ENCODE measurements at places on chromosomes 2 and 18.

DNA sequence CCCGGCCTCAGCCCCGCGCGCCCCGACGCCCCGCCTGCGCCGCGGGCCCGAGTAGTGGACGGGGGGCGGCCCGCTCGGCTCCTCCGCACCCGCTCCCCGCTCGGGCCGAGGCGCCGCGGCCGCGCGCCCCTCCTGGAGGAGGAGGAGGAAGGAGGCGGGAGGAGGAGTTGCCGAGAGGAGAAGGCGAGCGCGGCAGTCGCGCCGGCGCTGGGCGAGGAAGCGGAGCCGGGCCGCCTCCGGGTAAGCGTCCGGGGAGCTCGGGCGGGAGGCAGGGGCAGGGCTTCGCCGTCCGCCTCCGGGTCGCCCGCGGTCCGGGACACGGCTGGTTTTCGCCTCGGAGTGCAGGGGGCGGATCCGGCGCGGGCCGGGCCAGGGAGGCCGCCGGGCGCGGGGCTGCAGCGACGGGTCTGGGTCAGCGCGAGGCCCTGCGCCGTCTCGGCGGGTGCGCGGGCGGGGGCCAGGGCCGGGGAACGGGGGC lies at the start of gene SOCS6:
Gene SOCS6 (plus strand): TSS at position 195 of the 478 bp plus-strand sequence. CDS start 35,624 bp downstream, outside the sequence.
- DNase-seq = peak; percentile 83

DNA sequence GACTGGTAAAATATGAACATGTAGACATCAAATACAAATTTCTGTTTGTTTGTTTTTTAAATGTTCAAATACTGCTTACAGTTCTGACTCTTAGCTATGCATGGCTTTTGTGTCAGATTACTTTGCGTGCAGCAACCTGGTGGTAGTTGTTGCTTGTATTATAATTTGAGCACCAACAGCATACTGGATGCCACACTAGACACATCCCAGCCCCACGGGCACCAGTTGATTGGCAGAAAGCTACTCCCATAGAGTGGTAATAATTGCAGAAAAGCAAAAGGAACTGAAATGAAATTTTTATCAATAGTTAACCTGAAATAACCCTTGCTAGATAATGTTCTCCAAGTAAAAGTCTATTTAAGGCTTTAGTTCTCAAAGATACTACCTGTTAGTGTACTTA lies 91.6 kb downstream of the EHBP1 start:
- DNase-seq = no peak

- no peak for DNase-seq
Observed at GRCh38 chr2:31987454-31988220, 23.2 kb downstream of the MEMO1 start.

- no peak for DNase-seq
Observed at GRCh38 chr2:212912445-212913103, 238.8 kb downstream of the IKZF2 start.

DNA sequence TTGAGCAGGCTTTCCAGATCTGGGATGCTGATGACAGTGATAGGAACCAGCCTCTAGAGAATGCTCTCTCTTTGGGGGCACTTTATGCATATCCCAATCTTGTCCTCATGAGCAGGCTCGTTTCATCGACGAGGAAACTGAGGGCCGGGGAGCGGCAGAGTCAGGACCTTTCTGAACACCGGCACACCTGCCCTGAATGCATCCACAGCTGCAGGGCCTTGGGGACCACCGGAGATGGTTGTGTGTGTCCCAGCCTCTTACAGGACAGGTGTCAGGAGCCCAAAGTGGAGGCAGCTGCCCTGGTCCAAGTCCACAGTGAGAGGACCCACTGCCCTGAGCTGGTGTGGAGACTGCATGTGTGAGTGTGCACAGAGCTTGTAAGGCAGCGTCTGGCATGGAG lies 47.6 kb upstream of the FAHD2A start:
- DNase-seq = no peak

DNA sequence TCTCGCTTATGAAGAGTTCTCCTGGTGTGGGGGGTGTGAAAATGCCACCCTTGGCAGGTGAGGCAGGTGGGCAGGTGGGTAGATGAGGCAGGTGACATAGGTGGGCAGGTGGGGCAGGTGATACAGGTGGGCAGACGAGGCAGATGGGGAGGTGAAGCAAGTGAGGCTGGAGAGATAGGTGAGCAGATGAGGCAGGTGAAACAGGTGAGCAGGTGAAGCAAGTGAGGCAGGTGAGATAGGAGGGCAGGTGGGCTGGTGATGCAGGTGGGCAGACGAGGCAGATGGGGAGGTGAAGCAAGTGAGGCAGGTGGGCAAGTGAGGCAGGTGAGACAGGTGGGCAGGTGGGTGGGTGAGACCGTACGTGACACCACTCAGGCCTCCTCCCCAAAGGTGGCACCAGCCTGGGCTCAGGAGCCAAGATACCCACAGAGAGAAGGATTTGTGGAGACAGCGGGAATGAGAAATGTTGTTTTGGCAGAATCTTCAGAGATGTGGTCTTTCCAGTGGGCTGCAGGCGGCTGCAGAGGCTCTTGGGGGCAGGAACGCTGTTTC lies 232.3 kb upstream of the MYT1L start:
- DNase-seq = no peak

DNA sequence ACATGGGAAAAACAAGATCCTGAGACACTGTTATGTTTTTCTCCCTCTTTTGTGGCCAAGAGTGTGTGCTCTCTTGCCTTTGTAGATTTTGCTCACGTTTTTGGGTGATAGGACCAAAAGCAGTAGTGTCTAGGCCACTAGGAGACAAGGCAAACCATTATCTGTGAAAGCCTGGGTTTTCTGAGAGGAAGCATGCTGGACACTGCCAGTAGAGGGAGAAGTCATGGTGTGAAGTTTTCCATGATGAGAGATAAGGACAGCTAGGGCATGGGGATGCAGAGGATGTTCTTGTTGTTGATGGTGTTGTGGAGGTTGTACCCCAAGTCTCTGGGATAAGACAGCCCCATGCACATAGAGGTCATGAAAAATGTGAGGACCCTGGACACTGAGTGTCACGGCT lies 285.3 kb downstream of the SOX11 start:
- DNase-seq = no peak

- no peak for DNase-seq
Observed at GRCh38 chr18:24561369-24561965, 101.0 kb downstream of the HRH4 start.

DNA sequence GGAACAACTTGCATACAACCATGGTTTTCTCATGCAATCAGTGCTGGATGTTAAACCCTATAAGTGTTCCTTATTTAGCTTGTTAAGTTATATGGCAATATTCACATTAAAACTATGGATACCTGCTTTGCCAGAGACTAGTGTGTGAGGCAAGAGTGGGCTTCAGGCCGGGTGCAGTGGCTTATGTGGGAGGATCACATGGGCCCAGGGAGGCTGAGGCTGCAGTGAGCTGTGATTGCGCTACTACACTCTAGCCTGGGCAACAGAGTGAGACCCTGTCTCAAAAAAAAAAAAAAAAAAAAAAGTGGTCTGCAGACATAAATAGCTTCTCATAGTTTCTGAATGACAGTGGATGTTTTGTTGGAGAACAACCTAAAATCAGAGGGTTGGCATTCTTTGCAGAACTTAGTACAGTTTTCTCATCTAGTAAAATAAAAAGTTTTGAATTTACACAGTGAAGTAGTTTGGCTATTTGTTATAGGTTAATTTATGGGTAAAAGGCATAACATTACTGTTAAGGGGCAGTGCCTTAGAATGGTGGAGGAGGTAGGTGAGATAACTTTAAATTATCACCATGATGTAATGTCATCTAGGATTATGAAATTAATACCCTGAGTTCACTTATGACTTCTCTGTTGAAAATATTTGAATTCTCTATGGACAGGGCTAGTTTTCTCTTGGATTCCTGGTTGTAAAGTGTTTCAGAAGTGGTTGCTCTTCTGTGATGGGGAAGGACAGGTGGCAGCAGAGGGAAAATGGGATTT lies 5.3 kb downstream of the CERS6 start:
- no peak for DNase-seq

DNA sequence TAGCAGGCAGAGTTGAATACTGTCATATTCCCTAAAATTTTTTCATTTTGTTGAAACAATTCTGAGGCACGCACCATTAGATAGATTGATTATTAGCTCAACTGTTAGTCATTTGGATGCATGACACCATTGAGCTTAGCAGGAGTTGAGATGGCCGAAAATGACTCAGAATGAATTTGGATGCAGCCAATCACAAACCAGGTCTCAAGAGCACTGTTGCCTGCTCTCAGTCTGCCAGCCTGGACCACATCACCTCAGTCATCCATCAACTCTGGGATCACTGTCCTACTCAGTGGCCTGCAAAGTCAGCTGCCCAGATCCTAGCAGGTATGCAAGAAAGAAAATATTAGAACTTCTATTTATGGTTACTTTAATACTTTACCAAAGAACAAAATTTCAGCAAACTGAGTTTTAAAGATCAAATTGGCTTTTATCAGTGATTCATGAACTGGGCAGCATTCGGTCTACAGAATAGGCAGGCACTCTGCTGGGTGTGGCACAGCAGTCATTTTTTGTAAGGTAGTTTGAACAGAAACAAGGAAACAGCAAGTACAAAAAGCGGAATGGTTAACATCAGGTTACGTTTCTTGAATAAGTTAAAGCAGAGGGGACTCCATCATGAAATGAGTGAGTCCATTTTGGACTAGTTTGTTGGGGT lies 152.7 kb upstream of the ARHGAP28 start:
- no peak for DNase-seq

DNA sequence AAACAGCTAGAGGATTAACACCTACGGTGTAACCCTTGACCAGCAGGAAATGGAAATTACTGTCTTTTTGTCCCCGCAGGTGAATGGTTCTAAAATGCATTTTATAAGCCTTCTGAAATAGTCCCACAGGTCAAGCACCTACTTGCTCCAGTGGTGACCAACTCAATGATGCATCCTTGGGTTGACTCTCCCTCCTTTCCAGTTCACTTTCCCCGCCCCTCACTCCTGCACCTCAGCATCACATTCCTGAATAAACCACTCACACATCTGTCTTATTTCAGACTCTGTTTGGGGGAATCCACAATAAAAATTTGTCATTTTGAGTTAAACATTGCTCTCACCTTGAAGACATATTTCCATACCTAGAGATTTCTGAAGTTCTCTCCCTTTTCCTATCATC lies 446.0 kb upstream of the TNP1 start:
- DNase-seq = no peak

- DNase-seq = no peak
Observed at GRCh38 chr2:144827404-144827803, 307.5 kb upstream of the ZEB2 start.

DNA sequence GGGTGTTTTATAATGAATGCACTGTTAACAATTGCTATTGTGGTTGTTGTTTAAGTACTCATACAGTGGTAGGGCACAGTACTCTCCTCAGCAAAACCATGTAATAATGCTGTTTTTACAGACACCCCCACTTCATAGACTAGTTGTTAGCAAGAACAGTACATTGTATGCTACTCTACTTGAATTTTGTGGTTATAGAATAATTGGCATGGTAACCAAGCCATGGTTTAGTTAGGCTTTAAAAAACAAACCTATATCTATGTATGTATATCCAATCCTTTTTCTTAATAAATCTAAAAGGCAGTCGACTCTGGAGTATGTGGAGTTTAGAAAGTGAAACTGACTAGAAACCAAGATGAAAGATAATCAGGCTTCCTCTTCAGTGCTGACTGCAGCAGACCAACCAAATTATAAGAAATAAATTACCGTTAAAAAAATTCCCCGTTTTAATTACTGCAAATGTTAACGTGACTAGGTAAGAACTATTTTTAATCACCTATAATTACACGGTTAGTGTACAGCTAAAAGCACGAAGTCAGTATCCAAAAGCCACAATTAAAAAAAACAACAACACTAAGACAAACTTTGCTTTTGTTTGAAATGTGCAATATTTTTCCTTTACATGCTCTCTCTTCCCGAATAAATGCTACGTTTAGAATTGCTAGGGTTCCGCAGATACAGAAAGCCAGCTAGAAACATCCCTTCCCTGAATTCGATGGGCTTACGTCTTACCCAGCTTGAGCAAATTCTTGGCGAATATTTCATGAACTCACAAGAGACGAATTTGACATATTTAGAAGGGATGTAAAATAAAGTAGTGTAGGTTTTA lies 113.3 kb upstream of the SERTAD2 start:
- no peak for DNase-seq

GRCh38 chr18:23689616-23690504 lies 607 bp downstream of the LAMA3 start:
- DNase-seq = peak; percentile 48

GRCh38 chr2:39723497-39723896 lies 55.6 kb downstream of the THUMPD2 start:
- no peak for DNase-seq

GRCh38 chr2:46393347-46393820 lies 86.0 kb upstream of the TMEM247 start:
- no peak for DNase-seq

- no peak for DNase-seq
Observed at GRCh38 chr2:45728458-45728942, 77.0 kb downstream of the PRKCE start.

DNA sequence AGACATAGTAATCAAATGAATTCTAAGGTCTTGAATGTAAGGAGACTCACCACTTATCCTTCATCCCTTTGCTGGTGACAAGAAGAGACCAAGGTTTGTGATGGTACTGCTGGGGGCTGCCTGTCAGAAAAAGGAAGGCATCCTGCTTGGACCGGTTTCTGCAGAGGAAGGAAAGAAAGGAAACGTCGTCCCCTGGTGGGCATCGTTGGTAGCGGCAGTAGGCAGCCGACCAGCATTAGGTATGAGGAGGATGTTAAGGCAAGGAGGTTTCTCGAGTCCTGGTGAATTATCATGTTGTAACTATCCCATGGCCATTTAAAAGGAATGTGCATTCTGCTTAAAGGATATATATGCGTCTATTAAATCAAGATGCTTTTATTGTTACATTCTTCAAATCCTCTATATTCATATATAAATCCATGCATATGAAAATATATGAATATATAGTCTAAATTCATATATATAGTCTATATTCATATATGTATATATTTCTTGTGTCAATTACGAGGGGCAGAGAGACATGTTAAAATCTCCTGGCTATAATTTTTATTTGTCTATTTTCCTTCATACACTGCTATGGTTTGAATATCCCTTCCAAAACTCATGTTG lies 94.4 kb upstream of the TGFA start:
- DNase-seq = peak; percentile 60

DNA sequence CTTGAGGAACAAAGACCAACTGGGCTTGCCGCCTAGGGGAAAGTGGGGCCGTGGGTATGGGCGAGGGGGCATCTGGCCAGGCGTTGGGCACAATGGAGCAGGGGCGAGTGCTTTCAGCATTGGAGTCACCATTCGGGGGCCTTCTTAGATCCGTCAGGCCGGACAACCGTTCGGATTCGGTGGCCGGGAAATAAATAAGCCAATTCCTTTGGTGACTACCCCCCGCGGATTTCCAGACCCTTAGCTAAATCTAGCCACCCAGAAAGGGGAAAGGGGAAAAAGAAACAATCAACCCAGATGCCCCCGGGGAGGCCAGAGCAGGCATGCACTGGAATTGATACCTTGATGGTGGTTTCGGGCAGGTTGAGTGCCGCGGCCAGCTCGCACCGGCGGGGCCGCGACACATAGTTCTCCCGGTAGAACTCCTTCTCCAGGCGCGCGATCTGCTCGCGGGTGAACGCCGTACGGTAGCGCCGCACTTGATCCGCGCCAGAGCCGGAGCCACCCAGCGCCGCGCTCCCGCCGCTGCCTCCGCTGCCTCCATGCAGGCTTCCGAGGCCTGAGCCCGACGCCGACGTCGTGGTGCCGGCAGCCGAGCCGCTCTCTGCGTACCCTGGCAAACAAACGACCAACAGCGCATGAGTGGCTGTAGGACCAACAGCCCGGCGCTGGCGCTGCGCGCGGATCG lies 1.8 kb downstream of the EVX2 start:
- no peak for DNase-seq
